ENCODE measurements at places on chromosomes 11 and 22.
A peak's percentile ranks its signal among the peaks of the same experiment; 100 is the strongest.

GRCh38 chr11:74686792-74687191 lies 44.4 kb downstream of the CHRDL2 start:
- no peak for DNase-seq

GRCh38 chr22:23119494-23120414 lies 22.0 kb downstream of the RSPH14 start:
- no peak for DNase-seq

DNA sequence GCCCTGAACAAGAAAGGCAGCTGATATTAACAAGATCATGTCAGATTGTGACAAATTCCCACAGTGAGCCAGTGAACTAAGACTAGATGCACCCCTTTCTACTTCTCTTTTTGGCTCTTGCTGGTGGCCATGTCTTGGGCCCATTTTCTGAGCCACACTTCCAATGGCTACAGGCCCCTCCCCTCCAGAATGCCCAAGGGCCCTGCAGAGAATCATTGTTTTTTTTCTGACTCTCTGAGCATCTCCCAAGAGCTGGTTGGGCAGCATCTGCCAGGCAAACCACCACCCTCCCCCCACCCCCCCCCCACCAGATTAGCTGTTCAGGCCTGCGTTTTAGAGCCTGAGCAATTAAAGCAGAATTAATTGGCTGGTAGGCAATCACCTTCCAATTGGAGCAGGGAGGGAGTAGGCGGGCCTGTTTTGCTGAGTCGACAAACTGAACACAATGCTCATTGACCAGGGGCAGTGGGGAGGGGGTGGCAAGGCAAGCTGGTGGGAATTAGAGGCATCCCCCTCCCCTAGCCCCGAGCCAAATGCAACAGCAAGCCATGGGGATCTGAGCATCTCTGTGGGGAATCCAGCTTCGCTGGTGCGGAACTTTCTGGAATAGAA lies 541.4 kb downstream of the MN1 start:
- DNase-seq: no peak

- no peak for DNase-seq
Measured at GRCh38 chr11:2775083-2775625, 75.4 kb upstream of the KCNQ1OT1 start.

DNA sequence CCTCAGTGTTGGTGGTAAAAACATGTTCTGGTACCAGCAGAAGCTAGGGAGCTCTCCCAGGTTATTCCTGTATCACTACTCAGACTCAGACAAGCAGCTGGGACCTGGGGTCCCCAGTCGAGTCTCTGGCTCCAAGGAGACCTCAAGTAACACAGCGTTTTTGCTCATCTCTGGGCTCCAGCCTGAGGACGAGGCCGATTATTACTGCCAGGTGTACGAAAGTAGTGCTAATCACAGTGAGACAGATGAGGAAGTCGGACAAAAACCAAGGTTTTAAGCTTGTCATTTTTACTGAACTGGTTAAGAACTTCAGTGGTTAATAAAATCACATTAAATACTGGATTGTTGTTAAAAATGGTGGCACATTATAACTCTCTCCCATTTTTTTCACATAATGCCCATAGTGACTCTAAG lies 42.6 kb upstream of the VPREB1 start:
- DNase-seq: no peak

DNA sequence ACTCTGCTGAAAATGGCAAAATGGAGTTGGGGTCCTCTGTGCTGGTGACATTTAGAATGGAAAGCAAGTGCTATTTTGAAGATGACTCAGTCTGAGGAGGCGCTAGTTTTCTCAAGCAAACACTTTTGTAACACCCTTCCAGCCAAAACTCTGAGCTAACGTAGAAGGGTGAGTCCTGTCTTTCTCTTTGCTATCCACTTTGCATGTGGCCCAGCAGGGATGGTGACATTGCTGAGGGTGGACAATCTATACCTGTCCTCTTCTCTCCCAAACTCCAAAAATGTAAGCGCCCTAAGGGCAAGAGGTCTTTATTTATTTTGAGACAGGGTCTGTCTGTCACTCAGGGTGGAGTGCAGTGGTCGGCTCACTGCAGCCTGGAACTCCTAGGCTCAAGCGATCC lies 3.6 kb upstream of the KAT5 start:
- peak; percentile 17 for DNase-seq

DNA sequence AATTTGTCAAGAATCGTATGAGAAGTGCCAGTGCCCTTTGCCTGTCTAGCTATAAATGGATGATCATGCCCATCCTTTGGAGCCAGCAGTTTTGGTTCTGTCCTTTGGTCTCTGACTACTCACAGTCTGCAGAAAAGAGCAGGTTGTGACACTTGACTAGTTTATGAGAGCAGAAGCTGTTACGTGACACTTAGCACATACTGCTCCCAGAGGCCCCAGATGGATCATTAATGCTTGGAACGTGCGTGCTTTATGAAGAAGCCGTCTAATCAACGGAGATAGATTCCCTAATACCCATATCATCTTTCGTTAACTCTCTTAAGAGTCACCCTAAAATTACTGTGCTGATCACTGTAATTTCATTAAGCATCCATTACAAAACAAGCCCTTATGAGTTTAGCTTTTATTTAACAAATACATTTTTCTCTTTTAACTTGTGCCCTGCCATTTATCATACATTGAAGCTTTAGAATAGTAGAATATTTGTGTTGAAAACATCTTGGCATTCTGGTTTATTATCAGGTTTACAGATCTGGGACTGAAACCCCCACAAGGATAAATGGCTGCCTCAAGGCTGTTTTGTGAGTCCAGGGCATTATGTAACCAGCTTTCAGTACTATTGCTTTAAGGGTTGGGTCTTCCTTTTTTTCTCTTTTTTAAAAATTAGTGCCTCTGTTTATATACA lies 47.0 kb upstream of the ADORA2A start:
- DNase-seq: no peak

DNA sequence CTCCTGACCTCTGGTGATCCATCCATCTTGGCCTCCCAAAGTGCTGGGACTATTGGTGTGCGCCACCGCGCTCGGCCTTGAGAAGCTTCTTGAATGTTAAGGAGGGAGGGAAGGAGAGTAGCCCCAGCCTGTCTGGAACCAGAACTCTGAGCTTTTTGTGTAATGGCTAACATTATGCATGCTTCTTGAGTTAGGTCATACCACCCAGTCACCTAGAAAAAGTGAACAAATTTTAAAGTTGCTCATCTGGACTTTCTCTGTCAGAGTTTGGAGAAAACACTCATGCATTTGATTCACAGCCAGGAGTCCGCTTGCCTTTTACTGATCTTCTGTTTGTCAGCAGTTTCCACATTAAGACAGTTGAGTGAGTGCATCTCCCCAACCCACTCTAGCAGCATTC lies 82.1 kb downstream of the PPP6R3 start:
- DNase-seq: no peak
